Caco-2 (cell line): ENCODE measurements at places on chromosomes 2 and 18. TPM values are rescaled to one million over a fixed set of nuclear protein-coding genes. Genes with fewer than 3 reads are reported as not detected.

The LRP2 gene
- 238 and 260 TPM in 2 replicates for total RNA-seq

GRCh38 chr18:55869556-55870501 lies 281.8 kb upstream of the TCF4 start:
- no peaks in the 10 kb centered on the region for H3K27me3 ChIP-seq
- no peak overlapping the region for H3K27ac ChIP-seq
- no peak overlapping the region for H3K4me3 ChIP-seq
- H3K36me3 ChIP-seq = no peaks in the 10 kb centered on the region
- H3K4me1 ChIP-seq = no peaks in the 10 kb centered on the region

The PSTPIP2 gene
- 13.3 and 13.7 TPM in 2 replicates for total RNA-seq

The ZNF516 gene
- 14.3 and 25.5 TPM in 2 replicates for total RNA-seq

DNA sequence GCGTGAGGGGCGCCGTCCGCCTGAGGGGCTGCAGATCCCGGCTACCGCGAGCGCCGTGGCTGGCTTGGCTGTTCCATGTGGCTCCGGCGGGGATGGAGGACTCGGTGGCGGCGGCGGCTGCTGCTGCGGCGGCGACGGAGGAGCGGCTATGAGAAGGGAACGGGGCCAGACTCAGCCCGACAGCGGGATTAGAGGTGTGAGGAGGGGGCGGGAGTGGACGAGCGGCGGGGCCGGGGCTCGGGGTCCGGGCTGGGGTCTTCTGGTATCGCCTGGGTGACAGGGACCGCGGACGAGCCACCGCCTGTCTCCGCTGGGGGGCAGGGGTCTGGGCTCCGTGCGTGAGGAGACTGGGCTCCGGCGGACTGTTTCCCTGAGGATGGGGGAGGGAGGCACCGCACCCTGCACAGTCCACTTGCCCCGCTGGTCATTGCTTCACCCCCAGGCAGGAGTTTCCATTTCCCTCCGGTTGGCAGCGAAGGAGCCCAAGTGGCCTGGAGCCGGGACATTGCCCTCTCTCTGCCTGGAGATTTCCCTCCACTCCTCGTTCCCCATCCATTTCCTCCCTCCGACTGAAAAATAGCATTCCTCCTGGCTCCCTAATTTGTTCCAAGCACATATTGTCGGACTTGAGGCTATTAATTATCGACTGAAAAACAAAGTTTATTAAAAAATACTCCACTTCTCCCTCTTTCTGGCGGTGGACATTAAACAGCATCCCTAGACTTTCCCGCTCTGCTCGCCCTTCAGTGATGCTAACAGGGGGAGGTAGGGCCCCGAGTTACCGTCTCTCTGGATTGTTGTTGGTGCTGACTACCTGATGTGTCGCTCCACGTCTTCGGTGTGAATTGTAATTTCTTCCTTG lies 577 bp downstream of the EHBP1 start:
- H3K36me3 ChIP-seq = no peaks in the 10 kb centered on the region
- H3K27ac ChIP-seq = peak overlapping the region; percentile 87
- DNase-seq = peak; percentile 91
- H3K27me3 ChIP-seq = no peaks in the 10 kb centered on the region
- peak overlapping the region; percentile 86 for H3K4me3 ChIP-seq
- peaks cover 34% of the 10 kb centered on the region for H3K4me1 ChIP-seq

GRCh38 chr2:3108710-3109702 lies 268.6 kb downstream of the EIPR1 start:
- H3K27ac ChIP-seq = no peak overlapping the region
- no peak overlapping the region for H3K4me3 ChIP-seq
- 0 out of 2 replicates have a peak, but pooled peaks cover 5% of the 10 kb centered on the region for H3K4me1 ChIP-seq

The TRIM54 gene
- 0.25 TPM in 1 of 2 replicates, not detected in the other for total RNA-seq

GRCh38 chr2:96859681-96860064 lies 1.9 kb upstream of the ANKRD39 start:
- peaks cover 6% of the 10 kb centered on the region for H3K36me3 ChIP-seq
- peaks cover 15% of the 10 kb centered on the region for H3K4me1 ChIP-seq
- DNase-seq = no peak

DNA sequence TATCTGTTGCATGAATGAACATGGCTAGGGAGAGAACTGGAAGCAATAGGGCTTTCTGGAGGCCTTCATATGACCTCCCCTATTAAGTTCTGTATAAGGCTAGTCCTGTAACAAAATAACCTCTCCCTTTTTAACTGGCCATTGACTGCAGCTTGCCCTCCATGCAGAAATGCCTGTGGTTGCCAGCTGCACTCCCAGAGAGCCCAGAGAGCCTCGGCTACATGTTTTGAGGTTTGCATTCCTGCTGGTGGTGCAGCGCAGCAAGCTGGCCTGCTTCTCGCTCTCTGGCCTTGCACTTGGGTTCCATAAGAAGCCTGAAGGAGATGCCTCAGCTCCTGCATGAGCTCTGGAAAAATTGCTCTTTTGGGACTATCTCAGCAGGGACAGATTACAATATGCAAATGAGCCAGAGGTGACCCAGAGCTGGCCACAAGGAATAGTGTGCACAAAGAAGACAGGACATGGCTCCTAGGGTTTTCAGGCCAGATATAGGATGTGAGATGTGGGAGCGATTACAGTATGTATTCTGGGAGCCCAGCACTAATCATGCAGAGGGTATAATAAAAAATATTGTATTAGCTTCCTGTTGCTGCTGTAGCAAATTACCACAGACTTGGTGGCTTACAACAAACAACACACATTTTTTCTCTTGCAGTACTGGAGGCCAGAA lies 186.7 kb downstream of the INSIG2 start:
- no peak overlapping the region for H3K4me3 ChIP-seq
- no peak for DNase-seq
- no peak overlapping the region for H3K27ac ChIP-seq
- no peaks in the 10 kb centered on the region for H3K4me1 ChIP-seq
- H3K27me3 ChIP-seq = peaks cover 2% of the 10 kb centered on the region

The HOXD1 gene
- total RNA-seq = not detected in 2 replicates

The THSD7B gene
- 6.9 and 7.1 TPM in 2 replicates for total RNA-seq

The ANKRD29 gene
- total RNA-seq = 7.3 and 8.2 TPM in 2 replicates

GRCh38 chr18:6013171-6013810 lies 118.0 kb upstream of the TMEM200C start:
- no peaks in the 10 kb centered on the region for H3K36me3 ChIP-seq
- H3K27me3 ChIP-seq = no peaks in the 10 kb centered on the region
- H3K27ac ChIP-seq = no peak overlapping the region
- no peaks in the 10 kb centered on the region for H3K4me1 ChIP-seq

The ALLC gene
- not detected in 2 replicates for total RNA-seq

DNA sequence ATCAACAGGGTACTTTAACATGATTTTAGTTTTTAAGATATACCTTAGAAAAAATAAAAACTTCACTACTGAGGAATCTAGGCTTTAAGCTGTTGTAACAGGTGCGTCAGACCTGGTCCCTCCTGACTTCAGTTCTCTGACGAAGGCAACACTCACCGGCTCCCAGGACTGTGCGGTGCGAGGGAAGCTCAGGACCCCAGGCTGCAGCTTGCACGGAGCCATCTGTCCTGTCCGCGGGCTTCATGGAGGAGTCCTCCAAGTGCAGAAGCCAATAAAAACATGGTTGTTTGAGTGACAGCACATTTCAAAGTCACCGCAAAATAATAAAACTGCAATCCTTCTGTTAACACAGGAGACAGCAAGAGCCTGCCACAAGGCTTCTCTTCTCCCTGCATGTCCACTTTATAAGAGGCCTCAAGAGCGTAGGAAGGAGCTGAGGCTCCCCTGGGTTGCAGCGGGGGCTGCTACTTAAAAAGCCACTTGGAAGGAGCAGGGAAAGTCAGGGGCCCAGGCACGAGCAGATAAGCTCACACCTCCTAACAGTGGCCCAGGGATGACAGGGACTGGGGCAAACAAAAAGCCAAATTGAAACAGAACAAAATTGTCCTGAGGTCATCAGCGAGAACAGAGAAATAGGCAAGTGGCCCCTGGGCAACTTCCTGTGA lies 4.6 kb downstream of the HJURP start:
- no peak overlapping the region for H3K27ac ChIP-seq
- no peaks in the 10 kb centered on the region for H3K27me3 ChIP-seq
- no peak for DNase-seq
- no peak overlapping the region for H3K4me3 ChIP-seq
- H3K4me1 ChIP-seq = no peaks in the 10 kb centered on the region
- H3K36me3 ChIP-seq = no peaks in the 10 kb centered on the region; the same call in none of the 2 replicates

- peak; percentile 66 for DNase-seq
- no peaks in the 10 kb centered on the region for H3K27me3 ChIP-seq
- peak overlapping the region; percentile 79 for H3K27ac ChIP-seq
- no peaks in the 10 kb centered on the region for H3K36me3 ChIP-seq
Observed at GRCh38 chr18:11808001-11808855, 43.0 kb upstream of the CHMP1B start.

GRCh38 chr2:152617456-152618192 lies 99.6 kb downstream of the PRPF40A start:
- H3K4me1 ChIP-seq = peaks cover 22% of the 10 kb centered on the region
- H3K4me3 ChIP-seq = no peak overlapping the region
- DNase-seq = no peak

- no peak overlapping the region for H3K4me3 ChIP-seq
- no peak for DNase-seq
- H3K4me1 ChIP-seq = no peaks in the 10 kb centered on the region
- no peaks in the 10 kb centered on the region for H3K27me3 ChIP-seq
- no peaks in the 10 kb centered on the region for H3K36me3 ChIP-seq
Observed at GRCh38 chr2:99448556-99448955, 41.3 kb downstream of the REV1 start.

DNA sequence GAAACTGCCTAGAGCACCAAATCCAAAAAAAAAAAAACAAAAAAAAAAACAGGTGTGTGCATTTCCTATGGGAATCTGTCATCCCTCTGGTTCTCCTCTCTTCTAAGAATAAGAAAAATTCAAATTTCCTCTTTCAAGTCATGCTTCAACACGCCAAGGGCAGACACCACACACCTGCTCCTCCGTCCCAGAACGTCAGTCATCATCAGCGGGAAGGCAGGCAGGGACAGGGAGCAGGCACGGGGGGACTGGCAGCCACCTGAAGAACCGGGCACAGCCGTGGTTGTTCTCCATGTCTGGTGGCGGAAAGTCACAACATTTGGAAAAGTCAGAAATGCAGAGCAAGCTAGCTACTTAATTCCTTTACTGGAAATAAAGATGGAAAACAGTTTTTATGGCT lies 214.8 kb downstream of the IKZF2 start:
- DNase-seq = no peak
- no peak overlapping the region for H3K4me3 ChIP-seq
- peaks cover 28% of the 10 kb centered on the region for H3K4me1 ChIP-seq
- H3K27ac ChIP-seq = no peak overlapping the region
- no peaks in the 10 kb centered on the region for H3K36me3 ChIP-seq
- H3K27me3 ChIP-seq = no peaks in the 10 kb centered on the region

GRCh38 chr2:88680916-88681315 lies 10.6 kb upstream of the RPIA start:
- H3K4me1 ChIP-seq = peaks cover 8% of the 10 kb centered on the region; the same call in 1 of the 2 replicates
- DNase-seq = no peak
- H3K4me3 ChIP-seq = no peak overlapping the region
- H3K36me3 ChIP-seq = no peaks in the 10 kb centered on the region
- H3K27ac ChIP-seq = no peak overlapping the region
- H3K27me3 ChIP-seq = no peaks in the 10 kb centered on the region

DNA sequence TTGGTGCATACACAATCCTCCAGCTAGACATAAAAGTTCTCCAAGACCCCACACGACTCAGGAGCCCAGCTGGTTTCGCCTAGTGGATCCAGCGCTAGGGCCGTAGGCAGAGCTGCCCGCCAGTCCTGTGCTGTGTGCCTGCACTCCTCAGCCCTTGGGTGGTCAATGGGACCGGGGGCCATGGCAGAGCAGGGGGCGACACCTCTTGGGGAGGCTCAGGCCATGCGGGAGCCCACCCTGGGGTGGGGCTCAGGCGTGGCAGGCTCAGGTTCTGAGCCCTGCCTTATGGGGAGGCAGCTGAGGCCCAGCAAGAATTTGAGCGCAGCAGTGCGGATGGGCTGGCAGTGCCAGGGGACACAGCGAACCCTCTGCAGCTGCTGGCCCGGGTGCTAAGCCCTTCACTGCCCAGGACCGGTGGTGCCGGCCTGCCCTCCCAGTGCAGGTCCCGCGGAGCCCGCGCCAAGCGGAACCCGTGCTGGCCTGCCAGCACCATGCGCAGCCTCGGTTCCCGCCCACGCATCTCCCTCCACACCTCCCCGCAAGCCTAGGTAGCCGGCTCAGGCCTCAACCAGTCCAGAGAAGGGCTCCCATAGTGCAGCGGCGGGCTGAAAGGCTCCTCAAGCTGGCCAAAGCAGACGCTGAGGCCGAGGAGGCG lies 1566.6 kb upstream of the SLC39A10 start:
- H3K36me3 ChIP-seq = no peaks in the 10 kb centered on the region
- H3K4me3 ChIP-seq = no peak overlapping the region
- H3K27ac ChIP-seq = no peak overlapping the region
- DNase-seq = no peak
